ENCODE measurements at places on chromosomes 7 and 10.
A peak's percentile ranks its signal among the peaks of the same experiment; 100 is the strongest.

DNA sequence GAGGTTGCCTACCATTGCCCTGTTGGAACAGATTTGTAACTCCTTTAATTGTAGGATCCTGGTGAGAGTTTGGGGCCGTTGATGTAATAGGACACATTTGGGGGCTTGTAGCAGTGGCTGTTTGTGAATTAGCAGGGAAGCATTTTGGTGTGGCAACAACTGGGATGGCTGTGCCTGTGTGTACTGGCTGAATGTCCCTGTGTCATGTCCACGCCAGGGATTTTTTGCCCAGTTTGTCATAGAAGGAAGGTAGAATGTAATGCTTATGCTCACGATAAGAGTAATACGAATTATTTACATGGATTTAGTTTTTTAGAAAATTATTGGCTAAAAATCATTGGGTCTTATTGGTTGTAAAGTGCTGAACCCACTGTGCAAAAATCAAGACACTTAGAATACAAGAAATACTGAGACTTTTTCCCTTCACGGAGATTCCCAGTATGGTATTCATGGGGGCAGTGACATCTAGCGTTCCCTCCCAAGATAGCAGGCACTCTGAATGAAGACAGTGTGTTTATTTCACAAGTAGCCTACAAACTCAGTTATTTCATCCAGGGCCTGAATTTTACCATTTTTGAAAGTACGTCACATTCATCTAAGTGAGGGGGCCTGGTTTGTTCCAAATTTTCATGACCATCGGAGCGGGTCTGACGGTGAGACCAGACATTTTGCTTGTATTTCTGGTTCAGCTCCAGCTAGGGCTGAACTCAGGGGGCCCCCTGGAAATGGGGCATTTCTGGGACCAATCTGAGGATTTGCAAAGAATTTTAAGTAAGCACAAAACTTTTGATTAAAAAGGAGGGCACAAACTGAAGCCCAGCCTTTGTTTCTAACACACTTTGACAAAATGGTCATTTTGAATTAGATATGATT is 74.7 kb downstream of the CACNB2 start:
- DNase-seq = no peak

DNA sequence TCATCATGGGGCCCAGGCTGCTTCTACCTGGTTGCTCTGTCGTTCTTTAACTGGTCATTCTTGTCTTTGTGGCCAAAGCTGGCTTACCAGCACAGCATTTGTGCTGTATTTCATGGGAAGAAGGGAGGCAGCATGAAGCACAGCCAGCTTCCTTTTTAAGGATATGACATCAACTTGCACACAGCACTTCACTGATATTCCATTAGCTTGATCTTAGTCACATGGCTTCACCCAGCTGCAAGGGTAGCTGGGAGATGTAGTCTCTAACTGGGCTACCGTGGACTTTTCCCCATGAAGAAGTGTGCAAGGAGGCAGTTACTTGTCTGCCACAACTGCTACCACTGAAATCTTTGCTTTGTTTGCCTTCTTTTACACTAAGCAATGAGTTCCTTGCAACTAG is 525.2 kb downstream of the LRMDA start:
- DNase-seq = no peak

DNA sequence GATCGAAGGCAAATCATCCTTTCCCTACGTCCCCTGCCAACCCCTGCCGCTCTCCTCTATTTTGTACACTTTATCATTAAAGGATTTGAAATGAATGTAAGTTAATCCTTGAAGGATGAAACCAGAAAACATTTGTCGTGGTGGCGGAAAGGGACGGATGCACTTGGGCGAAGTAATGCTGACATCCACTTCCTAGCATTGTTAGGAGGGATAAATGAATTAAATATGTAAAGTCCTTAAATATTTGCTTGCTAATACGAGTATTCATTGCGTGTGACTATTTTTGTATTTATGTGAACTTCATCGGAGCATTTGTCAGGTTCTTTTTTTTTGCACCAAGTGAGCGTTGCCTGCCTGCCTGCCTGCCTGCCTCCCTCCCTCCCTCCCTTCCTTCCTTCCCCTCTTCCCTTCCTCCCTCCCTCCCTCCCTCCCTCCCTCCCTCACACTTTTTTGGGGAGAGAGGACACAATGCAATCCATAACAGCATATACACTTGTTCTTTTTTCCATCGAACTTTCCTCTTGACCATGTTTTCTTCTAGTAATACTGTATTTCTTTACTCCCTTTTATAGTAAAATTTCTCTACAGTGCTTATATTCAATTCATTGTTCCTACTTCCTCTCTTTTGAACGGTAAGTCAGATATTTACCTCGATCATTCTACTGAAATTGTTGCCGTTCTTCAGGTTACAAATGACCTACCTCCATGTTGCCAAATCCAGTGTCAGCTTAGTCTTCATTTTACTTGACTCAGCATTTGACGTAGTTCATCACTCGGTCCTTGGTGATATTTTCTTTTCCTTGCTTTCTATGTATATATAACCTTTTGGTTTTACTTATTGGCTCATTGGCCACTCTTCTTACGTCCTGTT is 831 bp downstream of the CCDC7 start:
- peak; percentile 15 for DNase-seq

DNA sequence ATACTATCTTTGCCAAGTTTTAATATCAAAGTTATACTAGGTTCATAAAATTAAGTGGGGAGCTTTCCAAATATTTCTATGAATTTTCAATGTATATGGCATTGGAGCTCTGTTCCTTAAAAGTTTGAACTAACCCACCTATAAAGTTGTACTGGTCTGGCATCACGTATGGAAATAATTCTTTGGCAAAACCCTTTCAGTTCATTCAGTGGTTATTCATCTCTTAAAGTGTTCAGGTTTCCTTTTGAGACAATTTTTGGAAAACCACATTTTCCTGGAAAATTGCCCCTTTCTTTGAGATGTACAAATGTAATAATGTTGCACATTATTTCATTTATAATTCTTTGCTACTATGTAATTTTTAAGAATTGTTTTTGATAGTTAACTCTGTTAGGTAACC is 62.5 kb upstream of the INPP5A start:
- DNase-seq = no peak

DNA sequence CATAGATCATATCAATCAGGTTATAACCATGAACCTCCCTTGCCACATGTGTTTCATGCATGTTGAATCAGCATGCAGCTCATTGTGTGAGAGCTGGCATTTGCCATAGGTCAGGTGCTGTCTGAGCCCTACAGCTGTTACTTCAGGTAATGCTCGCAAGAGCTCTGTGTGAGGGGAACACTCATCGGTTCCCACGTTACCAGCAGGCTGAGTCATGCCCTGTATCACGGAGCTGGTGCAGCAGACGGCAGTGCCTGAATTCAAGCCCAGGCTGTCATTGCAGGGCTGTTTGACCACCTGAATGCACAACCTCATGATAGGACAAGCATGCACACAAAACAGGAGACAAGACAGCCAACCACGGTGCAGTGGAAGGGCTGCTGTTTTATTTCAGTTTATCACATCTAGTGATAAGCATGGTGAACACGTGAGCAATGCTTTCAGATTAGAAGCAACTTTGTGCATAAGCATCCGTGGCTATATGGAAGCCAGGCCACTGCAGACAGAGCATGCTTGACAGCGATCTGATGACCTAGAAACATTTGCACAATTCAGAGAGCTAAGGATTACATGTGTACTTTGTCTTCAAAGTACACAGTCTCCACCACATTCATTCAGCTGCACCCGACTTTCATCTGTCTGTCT is 56.4 kb upstream of the PFKP start:
- no peak for DNase-seq

DNA sequence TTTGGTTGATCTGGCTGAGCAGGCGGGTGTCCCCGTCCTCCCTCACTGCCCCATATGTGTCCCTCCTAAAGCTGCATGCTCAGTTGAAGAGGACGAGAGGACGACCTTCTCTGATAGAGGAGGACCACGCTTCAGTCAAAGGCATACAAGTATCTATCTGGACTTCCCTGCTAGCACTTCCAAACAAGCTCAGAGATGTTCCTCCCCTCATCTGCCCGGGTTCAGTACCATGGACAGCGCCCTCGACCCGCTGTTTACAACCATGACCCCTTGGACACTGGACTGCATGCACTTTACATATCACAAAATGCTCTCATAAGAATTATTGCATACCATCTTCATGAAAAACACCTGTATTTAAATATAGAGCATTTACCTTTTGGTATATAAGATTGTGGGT is 26.9 kb upstream of the TRIM56 start:
- peak; percentile 51 for DNase-seq

GRCh38 chr7:10300577-10300976 is 673.1 kb upstream of the PHF14 start:
- no peak for DNase-seq

DNA sequence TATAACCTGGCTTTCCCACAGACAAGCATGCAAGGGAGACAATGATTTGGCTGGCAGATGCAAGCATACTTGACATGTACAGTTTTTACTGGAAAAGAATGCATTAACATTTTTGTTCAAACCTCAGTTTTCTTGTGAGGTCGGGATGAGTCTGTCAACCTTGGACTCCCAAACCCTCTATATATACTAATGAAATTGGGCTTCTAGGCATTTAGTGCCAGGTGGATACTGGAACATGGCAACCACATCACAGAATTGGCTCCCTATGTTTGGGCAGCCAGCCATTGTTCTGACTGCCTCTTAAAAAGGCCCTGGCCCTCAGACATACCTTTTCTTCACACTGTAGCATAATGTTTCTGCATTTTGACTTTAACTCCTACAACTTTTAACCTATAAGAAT is 39.1 kb downstream of the CDK6 start:
- DNase-seq = no peak

DNA sequence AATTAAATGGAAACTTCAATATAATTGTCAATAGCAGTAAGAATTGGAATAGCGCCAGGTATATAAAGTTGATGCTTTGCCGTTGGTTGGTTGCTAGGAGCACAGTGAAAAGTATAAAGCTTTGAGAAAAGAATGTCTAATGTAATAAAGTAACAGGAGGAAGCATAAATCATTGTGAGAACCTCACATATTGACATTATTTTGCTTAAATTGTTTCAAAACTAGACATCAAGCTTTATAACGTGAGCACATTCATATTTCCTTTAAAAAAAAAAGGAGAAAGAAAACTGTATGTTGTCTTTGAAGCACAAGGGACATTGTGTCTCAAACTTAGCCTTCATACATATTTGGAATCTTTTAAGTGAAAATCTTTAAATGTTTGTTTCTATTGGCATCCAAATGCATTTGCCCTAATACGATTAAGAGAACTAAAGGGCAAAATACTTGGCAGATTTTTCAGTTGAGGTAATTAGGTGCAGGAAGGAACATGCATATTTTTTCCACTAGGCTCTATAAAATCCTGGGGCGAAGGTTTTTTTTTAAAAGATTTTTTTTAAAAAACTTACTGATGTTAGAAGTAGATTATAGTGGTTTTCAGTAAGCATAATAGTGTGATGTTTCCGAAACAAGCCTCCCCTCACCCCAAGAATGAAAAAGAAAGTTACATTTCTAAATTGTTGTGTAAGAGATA is 92.4 kb downstream of the ARID5B start:
- peak; percentile 44 for DNase-seq

GRCh38 chr10:50398381-50398780 is 147.1 kb upstream of the ASAH2 start:
- DNase-seq = no peak

DNA sequence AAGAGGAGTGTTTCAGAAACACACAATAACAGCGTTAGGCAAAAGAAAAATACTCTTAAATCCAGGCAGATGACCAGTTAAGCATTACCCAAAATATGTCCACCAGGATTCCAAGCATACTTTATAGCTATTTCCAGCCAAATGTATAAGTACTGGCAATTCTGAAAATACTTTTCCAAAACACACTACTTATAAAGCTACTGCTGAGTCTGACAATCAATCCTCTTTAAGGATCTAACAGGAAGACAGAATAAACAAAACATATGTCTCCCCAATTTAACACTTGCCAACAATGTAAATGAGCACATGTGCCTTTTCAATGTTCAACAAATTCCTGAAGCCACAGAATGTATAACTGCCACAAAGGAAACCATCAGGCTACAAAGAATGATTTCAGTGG is 370.9 kb downstream of the SORCS1 start:
- DNase-seq = no peak

GRCh38 chr7:135960709-135961451 is 16.3 kb downstream of the MTPN start:
- no peak for DNase-seq

GRCh38 chr10:123998197-123999141 is 94.9 kb downstream of the CHST15 start:
- no peak for DNase-seq

DNA sequence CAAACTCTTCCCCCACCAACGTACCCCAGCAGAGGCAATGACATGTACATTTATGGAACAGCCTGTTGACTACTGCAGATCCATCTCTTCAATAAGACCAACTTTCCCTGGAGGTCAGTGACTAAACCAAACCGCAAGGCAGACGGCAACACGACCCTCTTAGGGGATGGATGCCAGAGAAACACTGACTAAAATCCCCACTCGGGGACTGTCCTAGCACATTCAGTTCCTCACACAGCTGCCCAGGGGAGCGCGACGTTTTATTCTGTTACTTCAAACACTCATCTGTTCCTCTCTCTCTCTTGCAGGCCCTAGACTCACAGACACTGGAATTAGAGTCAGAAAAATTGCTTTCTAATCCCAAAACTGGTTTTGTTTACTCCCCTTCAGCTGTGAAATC is 146.5 kb upstream of the PRSS1 start:
- DNase-seq = no peak
